Hippocampal formation (tissue), 2 donors: ENCODE measurements at places on chromosomes 16 and 17.

DNA sequence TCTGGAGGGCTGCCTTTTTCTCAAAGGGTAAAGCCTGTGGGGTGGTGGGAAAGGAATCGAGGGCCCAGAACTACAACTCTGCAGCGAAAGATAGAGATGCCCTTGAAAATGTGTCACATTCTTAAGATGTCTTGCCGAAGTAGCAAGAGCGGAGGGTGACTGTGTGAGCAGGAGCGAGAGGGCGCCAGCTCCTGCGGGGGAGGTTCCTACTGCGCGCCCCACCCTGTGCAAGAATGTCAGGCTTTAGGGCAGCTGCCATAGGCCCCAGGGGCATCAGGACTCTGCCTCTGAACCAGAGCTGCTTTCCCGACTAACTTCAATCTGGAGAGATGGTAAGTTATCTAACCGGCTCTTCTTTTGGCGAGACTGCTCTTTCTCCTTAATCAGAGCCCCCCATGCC lies 11.8 kb upstream of the ITGAE start:
- DNase-seq: no peak

GRCh38 chr17:4502466-4503154 lies 3.9 kb downstream of the SPNS2 start:
- no peak for DNase-seq

- DNase-seq: no peak
Observed at GRCh38 chr16:28288114-28288513, 4.2 kb upstream of the SBK1 start.

- no peak for DNase-seq
Observed at GRCh38 chr17:11028349-11028748, 190.5 kb upstream of the PIRT start.

- no peak for DNase-seq
Observed at GRCh38 chr17:63173450-63173849, 207.4 kb downstream of the TANC2 start.
